ENCODE measurements at places on chromosomes 6 and 20.

DNA sequence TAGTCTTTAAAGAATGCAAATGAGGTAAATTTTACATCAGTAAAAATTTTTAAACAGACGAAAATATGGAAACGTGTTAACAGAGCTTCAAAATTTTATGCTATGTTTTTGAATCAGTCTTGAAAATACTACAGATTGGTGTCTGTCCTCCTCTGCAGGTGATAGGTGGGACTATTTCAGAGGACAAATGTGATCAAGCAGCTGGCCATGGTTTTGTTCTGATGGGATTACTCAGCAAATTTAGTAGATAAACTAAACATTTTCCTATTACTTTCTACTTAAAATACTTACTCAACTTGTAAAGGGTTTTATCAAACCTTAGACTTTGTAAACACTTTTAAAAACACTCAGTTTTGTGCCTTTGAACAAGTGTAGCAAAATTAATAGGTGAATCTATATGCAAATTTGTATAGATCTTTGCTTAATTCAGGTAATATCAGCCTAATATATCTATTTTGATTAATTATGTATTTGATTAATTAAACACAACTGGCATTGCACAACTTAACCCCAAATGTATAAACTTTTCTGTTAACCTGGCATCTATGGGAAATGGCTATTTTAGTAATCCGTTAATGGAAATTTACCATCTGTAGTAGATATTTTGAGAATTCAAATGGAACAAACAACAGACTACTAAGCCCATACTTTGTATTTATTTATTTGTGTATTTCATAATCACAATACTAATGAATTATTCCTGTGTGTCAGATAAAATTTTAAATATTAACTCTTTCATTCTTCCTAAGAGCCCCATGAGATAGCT is 22.5 kb downstream of the ADGRB3 start:
- no peak for DNase-seq

DNA sequence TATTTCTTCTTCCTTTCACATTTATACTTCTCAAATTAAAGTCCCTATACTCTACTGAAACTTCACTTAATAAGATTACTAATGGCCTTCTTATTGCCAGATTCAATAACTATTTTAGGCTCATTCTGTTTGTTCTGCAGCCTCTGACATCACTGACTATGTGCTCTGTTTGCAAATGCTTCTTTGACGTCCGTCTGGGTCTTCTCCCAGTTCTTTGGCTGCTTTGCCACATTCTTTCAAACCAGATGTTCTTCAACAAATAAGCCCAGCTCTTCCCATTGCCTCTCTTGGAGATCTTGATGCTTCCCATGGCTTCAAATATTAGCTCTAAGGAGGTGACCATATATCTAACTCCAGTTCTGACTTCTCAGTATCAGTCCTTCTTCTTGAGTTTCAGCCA is 117.4 kb downstream of the BTBD9 start:
- DNase-seq = no peak

DNA sequence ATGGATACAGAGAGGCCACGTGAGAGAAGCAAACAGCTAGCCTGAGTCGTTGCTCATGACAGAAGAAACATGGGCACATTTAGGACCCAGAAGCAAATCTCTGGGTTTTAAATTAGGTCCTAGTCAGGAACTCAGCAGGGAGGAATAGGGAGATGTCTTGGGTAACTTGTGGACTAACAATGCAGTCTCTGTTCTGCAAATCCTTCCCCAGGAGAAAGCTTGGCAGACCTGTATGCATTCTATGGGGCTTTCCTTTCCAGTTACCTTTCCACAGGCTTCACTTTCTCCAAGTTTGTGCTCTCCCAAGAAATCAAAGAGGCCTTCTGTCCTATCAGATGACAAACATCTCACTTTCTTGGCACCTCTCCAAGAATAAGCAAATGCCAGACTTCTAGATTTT is 47.2 kb upstream of the PLCB4 start:
- DNase-seq = no peak

GRCh38 chr6:111861431-111861885 is 11.8 kb downstream of the FYN start:
- DNase-seq = no peak

DNA sequence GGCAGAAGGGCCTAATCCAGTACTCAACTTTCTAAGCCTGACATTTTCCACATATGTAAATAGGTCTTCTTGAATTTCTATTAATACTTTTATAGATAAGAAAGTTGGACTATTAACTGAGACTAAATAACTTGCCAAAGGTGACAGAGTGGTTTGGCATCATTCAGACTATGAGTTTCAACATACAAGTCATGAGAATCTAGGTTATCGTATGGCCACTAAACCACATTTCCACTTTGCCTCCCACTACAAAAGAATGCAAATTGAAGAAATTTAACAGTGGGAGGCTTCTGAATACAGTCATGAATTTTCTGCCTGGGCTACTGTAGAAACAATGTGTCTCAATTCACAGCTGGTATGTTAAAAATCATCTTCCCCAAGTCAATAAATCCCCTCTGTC is 531.0 kb upstream of the AGPAT4 start:
- no peak for DNase-seq

DNA sequence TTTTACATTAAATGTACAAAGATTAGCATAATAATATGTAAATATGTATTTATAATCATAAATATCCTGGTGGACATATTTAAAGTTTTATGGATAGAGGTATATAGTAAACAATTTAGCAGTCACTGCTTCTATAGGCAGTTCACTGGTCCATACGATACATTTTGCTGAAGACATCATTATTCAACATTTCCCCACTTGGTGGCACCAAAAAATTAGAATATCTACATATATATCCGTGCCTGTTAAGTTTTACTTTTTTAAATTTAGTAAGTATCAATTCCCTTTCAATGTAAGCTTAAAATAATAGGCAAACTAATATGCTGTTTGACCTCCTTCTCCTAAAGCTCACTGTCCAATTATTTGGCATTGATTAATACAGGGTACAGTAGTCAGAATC is 64.2 kb downstream of the LMBRD1 start:
- DNase-seq = no peak

DNA sequence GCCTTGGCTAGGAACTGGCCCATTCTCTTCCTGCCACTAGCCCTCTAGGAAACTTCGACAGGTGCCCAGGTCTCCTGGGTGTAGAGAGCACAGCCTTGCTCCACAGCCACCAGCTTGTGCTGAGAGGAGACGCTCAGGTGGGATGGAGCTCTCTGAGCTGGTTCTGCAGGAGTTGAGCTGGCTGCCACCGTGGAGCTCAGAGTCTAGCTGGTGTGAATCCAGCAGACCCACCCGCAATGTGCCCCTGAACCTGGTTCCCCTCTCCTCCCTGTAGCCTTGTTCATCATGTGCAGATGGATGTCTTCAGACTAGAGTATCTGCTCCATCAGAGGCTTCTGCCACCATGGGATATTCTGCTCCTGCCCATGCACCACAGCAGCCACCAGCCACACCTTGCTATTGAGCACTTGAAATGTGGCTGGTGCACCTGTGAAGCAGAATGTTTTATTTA is 222.5 kb downstream of the SYNDIG1 start:
- DNase-seq = no peak

- no peak for DNase-seq
Observed at GRCh38 chr20:15498926-15499325, 1074.3 kb downstream of the KIF16B start.

Measured in stimulated activated CD8-positive, alpha-beta memory T cell treated with anti-CD3 and anti-CD28 coated beads, Interleukin-15, amount 100 ng/mL, for 4 hours (primary cell).